Stimulated activated CD8-positive, alpha-beta memory T cell treated with anti-CD3 and anti-CD28 coated beads, Interleukin-7, amount 100 ng/mL, for 4 hours (primary cell): ENCODE measurements at places on chromosomes 4 and X.

GRCh38 chr4:126271292-126271691 lies 956.5 kb downstream of the FAT4 start:
- DNase-seq, result no peak

DNA sequence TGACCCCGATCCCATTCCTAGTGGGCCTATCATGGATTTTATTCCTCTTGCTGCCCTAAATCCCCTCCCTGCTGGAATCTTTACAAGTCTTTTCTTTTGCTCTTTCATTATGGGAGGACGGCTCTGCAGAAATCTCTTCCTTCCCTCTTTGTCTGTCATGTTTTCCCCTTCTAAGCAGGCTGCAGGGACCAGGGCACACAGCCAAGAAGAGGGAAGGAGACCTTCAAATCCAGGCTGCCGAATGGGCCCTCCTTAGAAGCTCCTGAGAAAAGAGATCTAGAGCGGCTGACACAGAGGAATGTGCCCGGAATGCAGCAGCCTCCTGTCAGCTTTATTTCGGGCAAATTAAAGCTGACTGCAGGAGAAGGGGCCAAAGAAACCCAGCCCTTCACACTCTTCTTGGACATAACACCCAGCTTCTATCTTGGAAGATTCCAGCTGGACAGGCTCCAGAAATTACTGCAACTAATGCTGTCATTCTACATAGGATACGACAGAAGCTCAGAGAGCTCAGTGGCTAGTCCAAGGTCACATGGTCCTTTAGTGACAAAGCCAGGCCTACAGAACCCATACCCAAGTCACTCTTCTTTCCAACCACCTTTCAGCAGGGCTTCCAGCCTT lies 187.8 kb upstream of the NHS start:
- DNase-seq, result no peak

GRCh38 chr4:136516371-136516770 lies 1015.9 kb downstream of the PCDH18 start:
- DNase-seq, result no peak

DNA sequence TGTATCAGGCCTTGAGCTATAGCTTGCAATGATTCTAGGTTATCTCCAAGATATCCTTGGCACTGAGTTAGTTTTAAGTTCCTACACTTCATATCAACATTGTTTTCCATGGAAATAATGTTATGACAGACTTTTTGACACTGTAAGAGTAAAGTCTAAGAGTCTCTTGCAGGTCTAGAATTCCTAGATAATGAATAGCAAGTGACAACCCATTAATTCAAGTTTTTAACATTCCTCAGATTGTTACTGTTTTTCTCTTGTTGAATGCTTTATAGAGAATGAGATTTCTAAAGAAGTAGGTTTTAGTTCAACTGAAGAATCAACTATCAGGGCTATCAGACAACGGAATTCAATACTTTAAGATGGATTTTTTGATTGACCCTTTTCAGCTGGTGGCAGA lies 276.1 kb downstream of the PPP3CA start:
- DNase-seq, result no peak

GRCh38 chrX:41339148-41339547 lies 5.2 kb downstream of the DDX3X start:
- no peak for DNase-seq
